ENCODE measurements at places on chromosomes 1 and 21.

DNA sequence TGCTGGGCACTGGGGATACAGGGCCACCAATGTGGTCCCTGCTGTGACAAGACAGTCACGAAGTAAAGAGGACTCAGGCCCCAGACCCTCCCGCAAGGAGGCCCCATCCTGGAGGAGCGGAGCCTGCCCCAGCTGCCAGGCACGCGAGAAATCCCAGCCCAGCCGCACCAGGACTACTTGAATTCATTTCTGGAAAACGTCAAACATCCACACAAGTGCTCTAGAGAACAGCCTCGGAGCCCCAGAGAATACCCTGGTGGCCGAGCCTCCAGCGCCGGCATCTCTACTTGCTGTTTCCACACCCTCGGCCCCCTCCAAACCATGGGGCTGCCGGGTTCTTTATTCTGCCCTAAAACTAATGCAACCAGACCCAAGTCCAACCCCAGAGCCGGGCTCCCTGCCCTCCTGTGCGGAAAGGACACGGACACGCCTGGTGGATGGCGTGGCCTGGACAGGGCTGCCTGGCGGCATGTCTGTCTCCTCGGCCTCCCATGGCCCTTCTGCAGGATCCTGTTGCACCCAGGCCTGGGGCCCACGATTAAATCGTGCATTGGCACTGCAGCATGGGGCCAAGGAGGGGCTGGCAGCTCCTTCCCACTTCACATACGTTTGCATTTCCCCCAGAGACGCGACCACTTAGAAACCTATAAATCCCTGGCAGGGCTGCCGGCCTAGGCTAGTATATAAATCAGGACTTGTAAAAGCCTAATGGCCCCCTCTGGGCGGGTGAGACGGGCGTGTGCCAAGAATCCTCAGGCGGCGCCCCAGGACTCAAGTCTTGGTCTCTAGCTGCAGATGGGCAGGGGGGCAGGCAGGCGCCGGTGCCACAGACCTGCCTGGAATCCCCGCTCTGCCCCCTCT lies 41.2 kb downstream of the DMRTB1 start:
- DNase-seq: no peak

- no peak for DNase-seq
Measured at GRCh38 chr1:111559736-111560279, 56.4 kb upstream of the ADORA3 start.

GRCh38 chr1:160862203-160863060 lies at the start of gene CD244:
Gene CD244, minus strand, starts transcription at chr1:160862887. Its CDS starts 210 bp downstream, at chr1:160862677.
- DNase-seq: peak; percentile 36

GRCh38 chr1:18300376-18300775 lies 180.4 kb upstream of the KLHDC7A start:
- no peak for DNase-seq

DNA sequence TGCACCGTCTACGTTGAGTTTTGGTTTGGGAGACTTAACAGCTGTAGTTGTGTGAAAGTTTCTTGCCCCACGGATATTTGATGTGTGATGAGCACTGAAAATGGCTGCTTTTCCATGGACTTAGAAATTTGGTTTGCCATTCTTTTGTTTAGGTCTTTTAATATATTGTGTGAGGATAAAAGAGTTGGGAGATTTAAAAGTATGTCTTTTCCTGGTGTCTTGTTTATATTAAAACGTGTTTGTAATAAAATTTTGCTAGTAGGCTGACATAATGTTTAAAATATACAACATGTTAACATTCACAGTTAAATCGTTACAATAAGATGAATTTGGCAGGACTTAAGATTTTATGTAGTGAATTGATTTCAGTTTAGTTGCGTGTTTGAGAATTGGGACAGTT lies 106.9 kb downstream of the DYRK1A start:
- DNase-seq: no peak

- no peak for DNase-seq
Measured at GRCh38 chr21:41863439-41863740, 15.8 kb downstream of the PRDM15 start.

DNA sequence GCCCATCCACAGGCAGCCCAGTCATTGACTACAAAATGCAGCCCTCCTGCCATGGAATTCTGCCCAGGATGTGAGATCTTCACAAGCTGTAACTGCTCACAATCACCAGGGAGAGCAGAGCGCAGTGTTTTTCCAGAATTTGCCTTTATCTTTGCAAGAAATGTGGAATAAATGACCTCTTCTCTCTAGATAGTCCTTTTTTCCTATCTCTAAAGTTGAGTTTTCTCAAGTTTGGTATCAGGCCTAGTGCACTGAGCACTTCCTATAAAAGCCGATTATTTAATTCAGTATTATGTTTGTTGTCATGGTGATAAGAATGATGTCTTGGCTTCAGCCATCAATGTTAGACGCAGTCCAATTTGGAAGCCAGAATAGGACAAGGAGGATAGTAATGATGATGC lies 246.9 kb upstream of the IRF2BP2 start:
- DNase-seq: no peak

DNA sequence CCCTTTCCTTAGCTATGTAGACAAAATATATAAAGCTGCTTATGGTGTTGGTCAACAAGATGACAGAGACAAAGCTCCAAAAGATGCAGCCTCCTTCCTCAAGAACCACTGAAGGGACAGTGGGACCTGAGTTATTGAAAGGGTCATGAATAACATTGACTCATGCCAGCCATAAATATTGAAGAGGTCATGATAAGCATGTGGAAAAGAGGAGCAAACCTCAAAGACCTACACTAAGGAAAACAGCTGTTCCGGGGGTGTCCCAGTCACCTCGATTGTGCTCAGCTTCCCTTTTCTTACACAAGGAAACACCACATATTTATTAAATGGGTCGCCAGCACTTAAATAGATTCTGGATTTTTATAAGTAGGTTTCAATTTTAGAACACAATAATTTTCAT lies 112.9 kb downstream of the PTPRC start:
- DNase-seq: no peak

GRCh38 chr1:62321446-62321845 lies 2.2 kb upstream of the KANK4 start:
- DNase-seq: no peak

DNA sequence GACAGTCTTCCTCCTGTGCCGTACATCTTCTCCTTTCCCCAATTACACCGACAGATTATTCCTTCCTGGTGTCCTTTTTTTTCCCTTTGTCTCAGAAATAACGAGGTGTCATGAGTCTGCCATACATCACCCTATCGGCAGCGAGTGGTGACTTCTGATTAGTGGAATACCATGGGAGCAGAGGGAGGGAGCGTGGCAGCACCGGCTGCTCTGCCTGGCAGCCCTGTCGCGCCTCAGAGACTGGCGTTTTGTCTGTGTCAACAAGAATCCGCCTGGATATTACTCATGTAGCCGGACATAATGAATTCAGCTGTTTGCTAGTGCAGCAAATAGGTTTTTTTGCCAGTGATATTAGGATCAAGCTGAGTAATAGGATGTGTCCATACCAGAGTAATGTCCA lies 51.8 kb downstream of the UTP25 start:
- no peak for DNase-seq

DNA sequence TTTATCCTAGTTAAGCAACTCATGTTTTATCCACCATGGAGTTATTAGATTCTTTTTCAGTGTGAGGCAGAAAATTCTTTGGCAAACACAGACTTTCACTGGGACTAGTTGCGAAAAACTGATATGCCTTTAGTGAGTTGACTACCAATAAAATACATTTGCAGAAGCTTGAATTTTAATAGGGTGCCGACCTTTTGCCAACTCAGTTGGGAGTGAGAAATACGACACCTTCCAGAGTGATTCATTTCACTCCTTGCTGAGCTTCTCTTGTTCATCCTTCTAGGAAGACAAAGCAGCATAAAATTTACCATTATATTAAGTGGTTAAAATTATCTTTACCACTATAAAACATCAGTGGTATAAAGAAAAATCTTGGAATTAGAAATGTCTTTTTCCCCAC lies 1.2 kb upstream of the KRTAP23-1 start:
- DNase-seq: no peak

DNA sequence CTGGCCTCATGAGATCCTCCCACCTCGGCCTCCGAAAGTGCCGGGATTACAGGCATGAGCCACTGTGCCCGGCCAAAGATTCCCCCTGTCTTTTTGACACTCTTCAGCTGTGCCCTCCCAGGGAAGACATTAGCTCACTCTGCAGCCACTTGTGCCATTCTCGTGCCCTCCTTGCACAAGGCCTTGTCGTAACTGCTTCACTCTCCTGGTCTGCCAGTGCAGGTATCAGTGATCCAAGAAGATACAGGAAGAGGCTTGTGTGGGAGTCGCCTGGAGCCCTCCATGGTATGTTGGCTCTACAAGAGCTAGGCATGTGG lies 22.0 kb upstream of the WDR26 start:
- no peak for DNase-seq

DNA sequence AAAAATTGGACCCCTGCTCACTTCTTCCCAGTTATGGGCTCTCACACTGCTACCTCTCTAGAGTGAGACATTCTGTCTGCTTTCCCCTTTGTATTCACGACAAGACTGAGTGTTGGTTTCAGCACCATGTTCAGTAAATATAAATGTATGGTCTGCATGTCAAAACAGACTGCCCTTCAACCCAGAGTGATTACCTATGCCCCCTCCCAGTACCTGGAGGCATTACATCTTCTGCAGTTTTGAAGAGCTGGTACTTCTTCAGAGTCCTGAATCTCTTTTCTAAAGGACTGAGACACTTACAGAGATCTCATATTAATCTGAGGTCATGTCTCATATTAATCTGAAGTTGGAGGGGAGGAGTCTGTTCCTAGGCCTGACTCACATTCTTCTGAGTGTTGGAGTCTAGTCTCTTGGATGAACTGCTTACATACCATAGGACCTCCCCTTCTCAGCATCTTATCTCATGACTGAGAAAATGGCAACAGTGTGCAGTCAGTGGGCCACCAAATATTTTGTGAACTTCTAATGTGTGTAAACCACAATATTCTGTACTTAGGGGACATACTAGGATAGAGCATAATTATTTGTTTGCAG lies 80.3 kb downstream of the RGL1 start:
- no peak for DNase-seq

DNA sequence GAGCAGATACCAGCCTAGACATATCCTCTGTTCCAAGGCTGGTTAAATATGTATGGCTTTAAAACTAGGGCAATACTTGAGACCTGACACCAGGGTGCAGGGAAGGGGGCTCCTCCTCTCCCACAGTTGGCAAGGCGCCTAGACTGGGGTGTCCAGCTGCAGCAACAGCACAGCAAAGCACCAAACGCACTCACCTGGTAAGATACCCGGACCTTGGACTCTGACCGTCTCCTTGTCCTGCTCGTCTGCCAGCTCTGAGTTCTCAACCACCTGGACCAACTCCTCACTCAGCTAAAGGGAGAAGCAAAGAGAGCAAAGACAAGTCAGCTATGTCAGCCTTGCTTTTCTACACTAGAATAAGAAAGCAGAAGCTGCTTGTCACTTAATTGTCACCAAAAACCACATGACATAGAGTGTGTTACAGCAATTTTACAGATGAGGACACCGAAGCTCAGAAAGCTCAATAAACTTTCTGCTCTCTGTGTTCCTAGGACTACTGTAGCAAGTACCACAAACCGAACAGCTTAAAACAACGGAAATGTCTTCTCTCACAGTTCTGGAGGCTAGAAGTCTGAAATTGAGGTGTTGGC lies 4.4 kb downstream of the PACC1 start:
- DNase-seq: no peak

DNA sequence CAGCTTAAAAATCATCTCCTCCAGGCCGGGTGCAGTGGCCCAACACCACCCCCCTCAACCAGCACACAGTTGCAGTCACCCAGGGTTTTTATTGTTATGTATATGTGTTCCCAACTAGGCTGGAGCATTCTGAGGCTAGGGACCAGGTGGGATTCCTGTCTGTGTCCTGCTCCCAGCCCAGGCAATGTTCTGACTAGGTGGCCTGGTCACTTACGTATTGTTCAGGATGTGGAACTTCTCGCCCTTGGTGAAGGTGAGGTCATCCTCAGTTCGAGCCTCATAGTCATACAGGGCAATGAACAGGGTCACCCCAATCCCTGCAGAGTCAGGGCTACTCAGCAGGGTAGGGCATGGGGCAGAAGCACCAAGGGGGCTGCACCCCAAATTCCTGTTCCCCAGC lies 12.2 kb downstream of the FGR start:
- no peak for DNase-seq

GRCh38 chr1:50497007-50497406 lies 73.8 kb upstream of the DMRTA2 start:
- no peak for DNase-seq

DNA sequence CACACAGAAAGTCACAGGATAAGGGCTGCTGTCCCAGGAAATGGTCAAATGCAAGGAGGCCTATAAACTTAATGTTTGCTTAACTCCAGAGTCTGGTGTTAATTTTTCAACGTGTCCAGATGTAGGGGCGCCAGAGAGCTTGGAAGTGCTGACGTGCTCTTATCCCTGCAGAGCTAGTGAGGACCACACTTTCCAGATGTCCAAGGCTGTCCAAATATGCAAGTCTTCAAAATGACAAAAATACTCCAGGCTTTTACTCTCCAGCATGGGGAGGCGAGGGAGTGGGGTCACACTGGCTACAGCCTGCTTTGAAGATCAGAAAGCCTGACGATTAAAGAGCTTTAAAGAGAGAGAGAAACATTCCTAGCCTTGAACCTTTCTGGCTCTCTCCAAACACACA lies 57.6 kb downstream of the ABCA4 start:
- DNase-seq: no peak

DNA sequence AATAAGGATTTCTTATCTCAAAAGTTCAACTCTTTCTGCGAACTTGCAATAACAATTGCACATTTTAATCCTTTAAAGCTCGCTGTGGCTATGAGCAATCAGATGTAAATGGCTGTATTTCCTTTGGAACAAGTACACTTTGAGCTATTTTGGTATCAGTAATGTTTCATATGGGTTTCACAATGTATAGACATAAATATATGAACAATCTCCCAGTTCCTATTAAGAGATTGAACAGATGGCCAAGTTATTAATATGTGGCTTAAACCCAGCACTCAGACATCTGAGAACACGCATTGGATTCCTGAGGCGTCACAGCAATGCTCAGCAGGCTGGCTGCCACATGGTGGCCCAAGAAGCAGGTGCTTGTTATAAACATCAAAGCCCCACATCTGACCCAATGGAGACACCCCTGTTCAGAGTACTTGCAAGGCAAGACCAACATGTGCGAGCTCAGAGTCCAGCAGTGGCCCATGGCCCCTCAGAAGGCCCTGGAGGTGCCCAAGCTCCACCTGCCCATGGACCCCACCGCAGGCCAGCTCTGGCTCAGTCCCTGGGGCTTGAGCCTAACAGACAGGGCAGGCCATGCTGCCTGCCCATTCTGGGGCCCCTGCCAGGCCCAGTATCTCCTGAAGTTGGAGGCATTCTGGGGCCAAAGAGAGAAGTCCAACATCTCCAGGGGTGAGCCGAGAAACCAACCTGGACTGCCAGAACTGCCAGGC lies 23.7 kb downstream of the PSMG1 start:
- no peak for DNase-seq

- no peak for DNase-seq
Measured at GRCh38 chr1:58710190-58711085, 10.6 kb upstream of the MYSM1 start.

DNA sequence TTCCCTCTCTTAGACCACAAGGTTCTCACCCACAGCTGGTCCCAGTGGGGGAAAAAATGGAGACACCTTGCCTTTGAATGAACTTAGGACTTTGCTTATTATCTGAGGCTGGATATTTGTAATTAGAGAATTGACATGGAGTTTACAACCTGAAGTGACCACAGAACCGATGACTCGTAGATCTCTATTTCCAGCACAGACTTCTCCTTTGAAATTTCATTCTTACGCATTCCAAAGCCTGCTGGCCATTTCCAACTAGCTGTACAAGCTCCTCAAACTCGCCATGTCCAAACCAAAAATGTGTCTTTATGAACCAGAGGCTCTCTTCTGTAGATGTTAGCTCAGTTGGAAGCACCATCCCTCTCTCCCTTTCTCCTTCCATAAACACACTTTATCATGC lies 12.0 kb downstream of the RAB7B start:
- no peak for DNase-seq

- DNase-seq: no peak
Measured at GRCh38 chr1:25694167-25695007, 77.8 kb downstream of the MAN1C1 start.
